ENCODE measurements at places on chromosomes 6 and 20.

- DNase-seq, result no peak
Observed at GRCh38 chr6:33621711-33622388, 728 bp downstream of the ITPR3 start.

- no peak for DNase-seq
Observed at GRCh38 chr6:119887666-119888065, 538.1 kb upstream of the MAN1A1 start.

GRCh38 chr6:50289366-50289765, 239.6 kb upstream of the DEFB112 start:
- DNase-seq, result no peak

DNA sequence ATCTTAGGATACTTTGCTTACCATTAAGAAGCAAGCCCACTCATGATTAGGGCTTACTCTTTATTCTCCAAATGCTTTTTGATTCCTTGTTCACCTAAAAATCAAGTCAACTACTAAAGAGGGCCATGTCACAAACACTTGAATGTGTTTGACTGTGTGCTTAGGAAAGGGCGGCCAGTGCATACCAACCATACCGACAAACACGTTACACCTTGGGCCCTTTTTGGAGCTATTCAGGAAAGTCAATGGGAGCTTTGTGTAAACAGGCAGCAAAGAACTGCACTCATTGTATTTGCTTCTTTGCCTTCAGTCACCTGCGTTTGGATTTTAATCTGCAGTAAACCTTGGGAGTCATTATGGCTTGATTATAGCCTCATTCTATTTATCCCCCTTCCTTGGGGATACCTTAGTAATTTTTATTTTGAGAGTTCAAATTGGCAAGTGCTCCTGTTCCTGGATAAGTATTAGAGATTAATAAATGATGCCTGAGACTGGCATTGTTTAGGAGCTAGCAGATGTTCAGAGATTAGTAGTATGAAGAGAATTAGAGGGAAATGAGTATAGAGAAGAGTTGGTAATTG, 102.6 kb upstream of the HDGFL1 start:
- DNase-seq, result no peak

GRCh38 chr6:145714731-145715130, 20.6 kb downstream of the EPM2A start:
- DNase-seq, result no peak

DNA sequence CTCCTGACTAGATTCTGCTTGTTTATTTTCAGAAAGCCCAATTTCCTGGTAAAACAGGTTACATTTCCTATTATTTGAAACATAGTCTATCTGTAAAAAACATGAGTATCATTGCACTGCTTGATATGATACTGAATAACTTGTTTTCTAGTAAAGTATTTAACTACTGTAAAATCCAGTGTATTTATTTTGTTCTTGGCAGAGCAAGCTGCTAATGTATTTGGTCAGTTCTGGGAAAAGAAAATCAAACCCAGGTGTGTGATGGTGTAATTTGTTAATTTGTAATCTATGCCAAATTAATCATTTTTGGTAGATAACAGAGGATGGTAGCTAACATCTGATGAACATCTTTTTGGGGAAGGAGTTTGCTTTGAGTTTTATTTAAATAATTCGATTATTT, 50.8 kb downstream of the FKBP5 start:
- DNase-seq, result no peak

GRCh38 chr6:61606500-61606899, 679.5 kb downstream of the KHDRBS2 start:
- DNase-seq, result no peak

- DNase-seq, result no peak
Observed at GRCh38 chr20:37850724-37851355, 52.1 kb upstream of the VSTM2L start.

- DNase-seq, result no peak
Observed at GRCh38 chr20:48668451-48668946, 159.3 kb downstream of the PREX1 start.

DNA sequence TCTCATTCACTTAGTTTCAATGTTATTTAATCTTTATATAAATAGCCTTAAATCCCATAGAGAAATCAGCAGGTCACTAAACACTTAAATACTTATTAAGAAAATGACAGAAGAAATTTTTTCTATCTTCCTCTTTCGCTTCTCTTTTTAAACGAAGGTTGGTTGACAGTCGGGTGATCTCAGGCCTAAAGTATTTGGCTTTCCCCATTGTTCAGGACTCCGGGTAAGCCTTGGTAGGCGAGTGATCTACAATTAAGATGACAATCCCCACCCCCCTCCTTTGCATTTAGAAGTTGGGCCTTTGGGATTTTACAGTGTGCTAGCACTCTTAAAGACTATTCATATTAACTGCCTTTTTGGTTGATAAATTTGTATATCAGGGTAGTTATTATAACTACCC, 19.7 kb upstream of the UTRN start:
- DNase-seq, result no peak

GRCh38 chr20:32959351-32960221, 44.6 kb downstream of the SUN5 start:
- DNase-seq, result no peak

DNA sequence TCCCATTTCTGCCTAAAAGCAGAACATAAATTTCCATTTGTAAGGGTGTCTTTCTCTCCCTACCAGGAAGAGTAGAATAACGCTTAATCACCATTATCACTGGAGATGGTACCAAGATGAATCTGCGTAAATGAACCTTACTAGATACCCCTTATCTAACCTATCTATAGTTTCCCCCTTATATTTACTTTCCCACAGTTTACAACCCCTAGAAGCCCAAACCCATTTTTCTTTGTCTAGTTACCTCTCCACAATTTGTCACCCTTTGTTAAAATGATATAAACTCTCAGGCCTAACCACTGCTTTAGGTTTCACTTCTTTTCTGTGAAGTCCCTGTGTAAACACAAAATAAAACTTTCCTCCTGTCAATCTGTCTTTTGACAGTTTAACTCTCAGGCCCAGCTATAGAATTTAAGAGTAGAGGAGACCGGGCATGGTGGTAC, 45.5 kb downstream of the PCNA start:
- peak; percentile 33 for DNase-seq

- DNase-seq, result no peak
Observed at GRCh38 chr20:45209924-45210323, 3.1 kb downstream of the SEMG1 start.

DNA sequence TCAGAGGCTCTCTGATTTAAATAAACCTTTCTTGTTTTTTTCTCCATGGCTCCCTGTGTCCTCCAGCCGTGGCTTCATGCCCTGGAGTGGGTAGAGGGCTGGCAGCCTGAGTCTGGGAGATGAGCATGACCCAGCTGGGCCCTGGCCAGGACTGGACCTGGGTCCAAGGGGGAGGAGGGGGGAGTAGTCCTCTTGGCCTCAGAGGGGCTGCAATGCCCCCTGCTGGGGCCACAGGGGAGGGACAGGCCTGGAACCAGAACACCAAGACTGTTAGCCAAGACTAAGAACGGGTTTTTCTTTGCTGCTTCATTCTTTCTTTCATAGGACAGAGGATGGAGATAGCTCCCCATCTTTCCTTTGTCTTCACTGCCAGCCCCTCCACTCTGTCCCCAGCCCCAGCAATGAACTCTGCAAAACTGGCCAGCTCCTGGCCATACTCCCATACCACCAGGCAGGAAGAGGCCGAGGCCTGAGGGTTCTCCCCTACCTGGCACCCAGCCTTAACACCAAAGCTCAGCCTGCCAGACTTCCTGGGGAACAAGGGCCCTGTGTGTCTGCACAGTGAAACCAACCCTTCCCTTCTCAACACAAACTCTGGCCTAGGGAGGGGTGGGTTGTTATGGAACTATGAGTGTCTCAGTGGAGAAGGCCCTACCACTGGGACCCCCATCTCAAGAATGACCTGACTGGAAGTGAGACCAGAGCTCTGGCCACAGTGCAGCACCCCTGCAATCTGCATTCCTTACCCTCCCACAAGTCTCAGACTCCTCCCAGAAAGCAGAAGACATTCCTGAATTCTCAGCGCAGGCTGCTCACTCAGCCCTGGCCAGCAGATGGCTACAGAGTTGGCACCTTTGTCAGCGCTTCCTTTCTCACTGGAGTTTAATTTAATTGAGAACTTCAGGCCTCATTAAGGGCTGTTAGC, 11.0 kb downstream of the SLC29A1 start:
- DNase-seq, result no peak

DNA sequence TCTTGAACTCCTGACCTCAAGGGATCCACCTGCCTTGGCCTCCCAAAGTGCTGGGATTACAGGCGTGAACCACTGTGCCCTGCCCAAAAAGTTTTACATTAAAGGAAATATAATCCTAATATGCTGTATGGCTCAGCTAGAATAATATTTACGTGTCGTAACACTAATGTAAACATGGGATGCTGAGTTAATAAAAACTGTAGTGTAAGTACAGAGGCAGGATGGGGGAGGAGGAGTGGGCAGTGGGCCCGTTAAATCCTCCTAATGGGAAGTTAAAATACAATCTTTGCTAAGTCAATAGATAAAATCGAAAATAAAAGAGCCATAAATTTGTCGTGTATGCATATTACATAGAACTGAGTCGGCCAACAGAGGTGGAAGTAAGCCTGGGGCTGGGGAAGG, 12.1 kb upstream of the IP6K3 start:
- no peak for DNase-seq

DNA sequence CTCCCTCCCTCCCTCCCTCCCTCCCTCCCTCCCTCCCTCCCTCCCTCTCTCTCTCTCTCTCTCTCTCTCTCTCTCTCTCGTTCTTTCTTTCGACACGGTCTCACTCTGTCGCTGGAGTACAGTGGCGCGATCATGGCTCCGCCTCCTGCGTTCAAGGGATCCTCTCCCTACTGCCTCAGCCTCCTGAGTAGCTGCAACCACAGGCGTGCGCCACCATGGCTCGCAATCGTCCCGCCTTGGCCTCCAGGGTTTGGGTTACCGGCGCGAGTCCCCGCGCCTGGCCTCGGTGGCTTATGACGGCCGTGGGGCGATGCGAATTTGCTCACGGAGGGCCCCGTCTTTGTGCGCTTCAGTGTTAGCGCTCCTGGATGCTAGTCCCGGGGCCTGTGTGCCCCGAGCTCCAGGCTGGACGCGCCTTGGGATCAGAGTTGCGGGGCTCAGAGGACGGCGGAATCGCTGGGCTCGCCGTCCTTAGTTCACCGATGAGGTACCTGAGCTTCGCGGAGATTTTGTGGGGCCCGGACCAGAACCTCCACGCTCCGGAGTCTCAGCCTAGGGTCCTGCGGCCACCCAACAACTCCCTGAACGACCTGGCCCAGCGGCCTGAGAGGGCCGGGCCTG, 45.2 kb downstream of the MCUR1 start:
- no peak for DNase-seq

- DNase-seq, result no peak
Observed at GRCh38 chr6:4212588-4212987, 77.2 kb upstream of the ECI2 start.

DNA sequence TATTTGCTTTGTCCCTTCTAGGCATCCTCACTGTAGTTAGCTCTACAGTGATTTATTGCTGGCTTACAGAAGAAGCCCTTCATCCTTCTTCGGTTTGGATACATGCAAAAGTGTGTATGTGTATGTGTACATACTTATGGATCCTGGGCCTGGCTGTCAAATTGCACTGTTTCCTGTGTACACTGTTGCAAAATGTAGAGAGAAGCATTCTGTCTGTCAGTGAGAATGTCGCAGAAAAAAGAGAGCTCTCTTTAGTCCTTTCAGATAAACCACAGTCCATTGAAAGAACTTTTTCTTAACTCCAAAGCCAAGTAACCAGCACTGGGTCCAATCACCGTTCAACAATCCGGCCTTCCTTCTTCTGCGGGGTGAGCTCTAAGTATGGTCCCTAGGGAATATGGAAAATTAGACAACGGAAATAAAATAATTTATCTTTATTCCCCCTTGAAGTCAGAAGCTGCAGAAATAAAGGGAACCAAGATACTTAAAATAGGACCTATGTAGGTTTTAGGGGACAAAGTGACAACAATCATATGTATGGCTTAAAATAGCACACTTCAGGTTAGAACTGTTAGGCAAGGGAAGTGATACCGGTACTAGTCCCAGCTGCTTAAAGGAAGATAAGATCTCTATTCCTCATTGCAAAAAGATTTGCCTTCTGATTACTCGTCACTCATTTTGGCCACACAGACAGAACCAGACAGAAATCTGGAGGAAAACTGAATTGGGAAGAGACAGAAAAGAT, 107.0 kb downstream of the CD83 start:
- DNase-seq, result no peak

Data from CD14-positive monocyte (primary cell).